ENCODE measurements at places on chromosomes 6 and 20.

- no peak for DNase-seq
Measured at GRCh38 chr6:79188107-79188506, 46.4 kb downstream of the HMGN3 start.

DNA sequence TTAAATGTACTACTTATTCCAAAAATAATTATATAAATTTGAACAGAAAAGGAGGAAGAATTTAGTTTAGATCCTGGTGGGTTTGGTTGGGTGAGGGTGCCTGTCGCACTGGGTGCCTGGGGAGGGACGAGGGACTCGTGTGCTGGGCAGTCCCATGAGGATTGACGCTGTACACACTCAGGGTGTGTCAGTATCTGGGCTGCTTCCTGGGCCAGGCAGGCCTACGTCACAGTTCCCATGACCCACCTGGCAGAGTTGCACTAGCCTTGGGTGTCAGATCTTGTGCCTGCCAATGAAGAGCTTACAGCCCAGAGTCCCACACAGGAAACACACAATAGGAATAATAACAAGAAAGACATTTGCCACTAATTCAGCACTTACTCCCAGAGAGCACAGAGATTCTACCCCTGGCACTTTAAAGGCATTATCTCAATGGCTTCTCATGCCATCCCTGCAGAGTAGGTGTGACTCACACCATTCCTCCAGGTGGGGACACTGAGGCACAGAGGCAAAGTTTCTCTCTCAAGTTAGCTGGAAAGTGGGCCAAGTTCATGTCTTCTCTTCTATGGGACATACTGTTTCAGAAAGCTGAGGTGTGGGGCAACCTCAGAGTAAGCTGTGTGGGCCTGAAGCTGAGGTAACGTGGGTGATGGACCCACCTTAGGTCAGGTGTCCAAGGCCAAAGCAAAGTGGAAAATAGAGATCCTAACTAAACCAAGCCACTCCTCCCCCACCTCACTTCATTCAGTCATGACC, 1.3 kb upstream of the SDCBP2 start:
- DNase-seq, result peak; percentile 24

DNA sequence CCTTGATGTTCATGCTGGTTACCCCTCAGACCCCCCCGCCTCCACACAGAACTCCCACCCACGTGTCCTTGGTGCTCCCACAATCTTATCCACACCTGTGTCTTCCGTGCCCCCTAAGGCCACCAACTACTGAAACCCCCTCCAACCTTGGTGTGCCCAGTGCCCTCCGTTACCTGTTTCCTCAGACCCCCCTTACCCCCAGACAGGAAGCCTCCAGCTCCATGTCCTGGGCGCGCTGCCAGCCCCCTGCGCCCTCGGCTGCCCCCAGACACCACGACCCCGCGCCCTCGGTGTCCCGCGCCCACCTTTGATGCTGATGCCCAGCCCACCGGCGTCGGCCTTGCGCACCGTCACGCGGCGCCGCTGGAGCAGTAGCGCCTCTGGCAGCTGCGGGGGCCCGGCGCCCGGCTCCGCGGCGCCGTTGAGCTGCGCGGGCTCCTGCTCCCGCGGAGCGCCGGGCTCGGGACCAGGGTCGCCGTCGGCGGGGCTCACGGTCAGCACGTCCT, 504 bp downstream of the SNTA1 start:
- no peak for DNase-seq

- peak; percentile 48 for DNase-seq
Measured at GRCh38 chr6:163554663-163555062, 140.1 kb downstream of the QKI start.

DNA sequence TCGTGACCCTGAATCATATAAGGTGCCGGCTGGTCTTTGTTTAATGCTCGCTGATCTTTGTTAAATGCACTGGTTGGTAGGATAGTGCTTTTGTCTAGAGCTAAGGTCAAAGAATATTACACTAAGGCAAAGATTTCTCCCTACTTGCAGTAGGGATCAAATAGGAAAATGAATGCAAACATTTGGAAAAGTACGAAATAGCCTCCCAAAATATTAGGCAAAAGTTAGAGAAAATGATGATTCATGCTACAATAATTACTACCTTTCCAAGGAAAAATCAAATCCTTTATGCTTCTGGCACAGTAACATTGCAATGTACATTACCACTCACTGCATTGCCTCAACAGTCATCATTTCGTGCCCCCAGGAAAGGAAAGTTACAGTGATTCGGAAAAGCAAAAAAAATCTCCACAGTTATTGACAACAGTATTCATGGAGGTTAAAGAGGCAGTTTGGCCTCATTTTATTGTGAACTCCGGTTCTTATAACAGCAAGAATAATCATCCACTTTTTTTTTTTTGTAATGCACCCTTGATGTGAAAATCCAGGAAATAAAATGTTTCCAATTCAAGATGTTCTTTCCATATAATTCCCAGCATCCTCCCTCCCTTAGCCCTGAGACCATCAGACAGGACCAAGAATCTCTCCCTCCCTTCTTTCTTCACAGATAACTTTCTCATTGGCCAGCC, 61.7 kb upstream of the ZMYND8 start:
- no peak for DNase-seq

DNA sequence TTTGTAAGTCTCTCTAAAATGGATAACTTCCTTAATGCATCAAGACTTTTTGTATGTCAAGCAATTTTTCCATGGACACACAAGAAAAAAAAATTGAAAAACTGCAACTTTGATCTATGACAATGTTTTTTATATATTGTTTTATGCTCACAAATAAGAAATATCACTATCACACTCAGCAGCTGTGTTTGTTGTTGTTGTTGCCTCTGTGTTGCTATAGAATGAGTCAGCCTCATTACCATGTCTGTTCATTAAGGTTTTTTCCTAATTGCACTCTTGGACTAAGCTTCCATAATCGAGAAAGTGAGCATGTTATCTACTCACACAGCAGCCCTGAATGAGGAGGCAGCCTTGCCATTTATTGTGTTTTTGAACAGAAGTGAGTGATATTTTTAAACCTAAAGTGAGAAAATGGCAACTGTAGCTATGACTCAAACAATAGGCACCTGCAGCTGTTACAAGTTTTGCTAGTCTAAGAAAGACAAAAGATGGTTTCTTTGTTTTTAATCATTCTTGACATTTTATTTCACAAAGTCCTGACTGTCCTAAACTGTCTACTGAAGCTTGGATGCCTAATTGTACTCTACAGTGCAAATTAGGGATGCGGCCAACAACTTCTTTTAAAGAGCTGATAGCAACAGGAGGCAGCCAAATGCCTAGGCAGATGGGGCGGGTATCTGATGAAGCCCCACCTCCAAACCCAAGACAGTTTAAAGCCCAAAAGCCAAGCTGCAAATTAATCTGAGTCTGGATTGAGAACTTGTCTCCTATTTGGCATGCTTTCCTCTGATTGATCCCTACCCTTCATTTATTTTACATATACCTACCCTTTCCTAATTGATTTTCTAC, 77.9 kb upstream of the DOK5 start:
- DNase-seq, result no peak
